ENCODE measurements at places on chromosomes 7 and 10. TPM values are rescaled to one million over a fixed set of nuclear protein-coding genes. Genes with fewer than 3 reads are reported as not detected.

The HOXA6 gene
- not detected for total RNA-seq

- no peak overlapping the region for H3K4me3 ChIP-seq
- peaks cover 64% of the 10 kb centered on the region for H3K36me3 ChIP-seq
- H3K27me3 ChIP-seq: no peaks in the 10 kb centered on the region
- H3K27ac ChIP-seq: no peak overlapping the region
- H3K4me1 ChIP-seq: no peaks in the 10 kb centered on the region
These were observed 6.9 kb downstream of the ATP5MF start for GRCh38 chr7:99459087-99459486.

The MNX1 gene
- not detected for total RNA-seq

DNA sequence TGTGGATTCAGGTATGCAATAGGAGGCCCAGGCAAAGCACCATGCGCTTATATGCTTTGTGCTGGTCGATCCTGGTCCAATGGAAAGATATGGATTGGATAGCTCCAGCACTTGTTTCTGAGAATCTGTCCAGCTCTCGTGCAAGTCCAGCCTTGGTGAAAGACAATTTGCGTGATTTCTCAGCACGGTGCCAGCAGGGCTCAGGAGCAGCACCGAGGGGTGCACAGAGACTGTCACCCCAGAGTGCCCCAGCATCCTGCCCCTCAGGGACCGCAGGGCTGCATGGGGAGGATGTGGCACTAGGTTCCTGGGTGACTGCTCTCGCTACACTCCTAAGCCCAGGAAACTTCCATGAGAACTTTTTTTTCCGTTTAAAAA lies 225.2 kb downstream of the WDR37 start:
- no peaks in the 10 kb centered on the region for H3K36me3 ChIP-seq
- no peaks in the 10 kb centered on the region for H3K27me3 ChIP-seq
- H3K4me3 ChIP-seq: no peak overlapping the region
- H3K27ac ChIP-seq: no peak overlapping the region
- DNase-seq: no peak

- no peak overlapping the region for H3K27ac ChIP-seq
- no peak overlapping the region for H3K4me3 ChIP-seq
- peaks cover 12% of the 10 kb centered on the region for H3K27me3 ChIP-seq
These were observed 46.2 kb downstream of the BLNK start for GRCh38 chr10:96225119-96225518.
